ENCODE measurements at places on chromosomes 7 and 10.

DNA sequence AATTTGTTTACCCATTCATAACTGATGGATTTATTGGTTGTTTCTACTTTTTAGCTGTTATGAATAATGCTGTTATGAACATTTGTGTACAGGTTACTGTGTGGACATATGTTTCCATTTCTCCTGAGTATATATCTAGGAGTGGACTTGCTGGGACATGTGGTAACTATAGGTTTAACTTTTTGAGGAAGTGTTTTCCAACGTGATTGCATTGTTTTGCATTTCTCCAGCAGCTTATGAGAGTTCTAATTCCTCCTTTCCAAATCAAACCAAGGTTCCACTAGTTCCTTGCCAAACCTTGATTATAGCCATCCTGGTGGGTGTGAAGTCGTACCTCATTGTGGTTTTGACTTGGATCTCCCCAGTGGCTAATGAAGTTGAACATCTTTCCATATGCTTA lies 2.6 kb upstream of the PRF1 start:
- DNase-seq: no peak

DNA sequence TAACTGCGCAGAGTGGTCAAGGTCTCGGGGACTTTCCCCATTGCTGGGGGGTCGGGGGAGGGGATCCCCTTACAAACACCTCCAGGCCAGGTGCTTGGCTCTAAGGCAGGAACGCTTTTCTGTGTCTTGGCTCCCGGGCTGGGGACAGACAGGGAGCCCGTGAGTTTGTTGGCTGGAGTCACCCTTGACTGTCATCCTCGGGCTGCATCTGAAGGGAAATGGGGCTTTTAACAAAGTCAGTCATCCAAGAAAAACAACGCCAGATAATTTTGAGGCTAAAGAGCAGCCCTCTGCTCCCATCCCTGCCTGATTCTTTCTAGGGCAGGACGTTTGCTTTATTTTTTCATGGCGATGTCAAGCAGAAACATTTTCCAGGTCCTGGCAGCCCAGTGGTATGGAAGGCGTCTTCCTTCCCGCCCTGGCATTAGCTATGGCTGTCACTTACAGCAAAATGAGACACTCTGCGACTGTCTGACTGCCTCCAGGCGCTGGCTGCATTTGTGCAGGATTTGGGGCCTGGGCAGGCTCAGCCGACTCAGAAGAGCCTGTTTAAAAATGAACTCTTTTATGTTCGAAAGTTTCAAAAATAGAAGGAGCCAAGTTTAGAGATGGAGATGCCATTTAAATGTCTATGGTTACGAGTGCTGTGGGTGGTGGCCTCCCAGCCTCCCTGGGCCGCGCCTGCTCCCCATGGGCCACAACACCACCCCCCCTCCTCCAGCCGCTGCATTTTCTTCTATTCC lies 54.7 kb upstream of the TNS3 start:
- no peak for DNase-seq

DNA sequence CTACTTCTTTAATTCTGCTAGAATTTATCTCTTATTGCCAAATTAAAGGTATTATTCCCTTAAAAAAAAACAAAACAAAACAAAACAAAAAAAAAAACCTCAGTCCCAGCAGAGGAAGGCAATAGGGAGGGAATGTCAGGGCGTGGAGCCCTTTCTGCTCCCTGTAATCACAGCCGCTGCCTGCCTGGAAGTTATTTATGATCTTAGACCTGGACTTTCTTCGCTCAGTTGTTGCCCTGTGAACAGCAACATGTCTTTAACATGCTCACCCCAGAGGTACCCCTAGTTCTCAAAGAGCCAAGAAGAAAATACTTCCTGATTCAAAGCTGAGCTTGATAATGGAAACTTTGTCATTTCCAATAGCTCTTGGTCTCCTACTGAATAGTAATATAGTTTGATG lies 7.7 kb downstream of the FAM180A start:
- no peak for DNase-seq

GRCh38 chr10:74290708-74291107 lies 139.7 kb downstream of the ADK start:
- no peak for DNase-seq

DNA sequence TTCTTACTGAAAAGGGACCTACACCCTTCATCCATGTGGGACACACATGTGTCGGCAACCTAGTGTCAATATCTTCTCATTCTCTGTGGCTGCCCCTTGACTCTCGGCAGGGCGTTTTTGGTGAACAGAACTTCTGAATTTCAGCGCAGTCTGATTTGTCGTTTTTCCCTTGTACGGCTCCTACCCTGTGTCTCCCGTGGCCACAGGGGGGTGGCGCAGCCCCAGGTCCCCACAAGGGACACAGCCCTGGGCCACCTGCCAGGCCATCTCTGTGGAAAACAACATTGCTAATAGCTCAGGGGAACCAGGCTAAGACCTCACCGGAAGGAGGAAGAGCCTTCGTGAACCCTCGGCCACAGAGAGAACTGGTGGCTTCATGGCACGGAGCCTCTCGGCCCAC lies 53.1 kb upstream of the NKX6-2 start:
- no peak for DNase-seq

DNA sequence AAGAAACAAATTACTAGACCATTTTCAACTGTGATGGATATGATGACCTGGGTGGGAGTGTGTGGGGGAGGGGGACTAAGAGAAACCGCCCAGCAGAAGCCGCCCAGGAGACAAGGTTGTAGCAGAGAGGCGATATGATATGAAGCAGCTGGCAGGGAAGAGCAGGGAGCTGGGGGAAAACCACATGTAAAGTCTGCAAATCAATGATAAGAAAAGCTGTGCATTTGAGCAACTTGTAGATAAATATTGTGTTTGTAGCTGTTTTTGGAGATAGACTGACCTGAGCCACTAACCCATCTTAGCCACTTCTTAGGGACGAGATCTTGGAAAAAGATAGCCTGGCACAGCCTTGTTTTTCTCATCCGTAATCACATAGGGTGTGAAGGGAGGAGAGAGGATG lies 252.6 kb downstream of the SEC23IP start:
- no peak for DNase-seq

- DNase-seq: no peak
These were observed 137.4 kb upstream of the GRB10 start for GRCh38 chr7:50920031-50920635.

- no peak for DNase-seq
These were observed 2.6 kb downstream of the NRG3 start for GRCh38 chr10:81877596-81877995.

DNA sequence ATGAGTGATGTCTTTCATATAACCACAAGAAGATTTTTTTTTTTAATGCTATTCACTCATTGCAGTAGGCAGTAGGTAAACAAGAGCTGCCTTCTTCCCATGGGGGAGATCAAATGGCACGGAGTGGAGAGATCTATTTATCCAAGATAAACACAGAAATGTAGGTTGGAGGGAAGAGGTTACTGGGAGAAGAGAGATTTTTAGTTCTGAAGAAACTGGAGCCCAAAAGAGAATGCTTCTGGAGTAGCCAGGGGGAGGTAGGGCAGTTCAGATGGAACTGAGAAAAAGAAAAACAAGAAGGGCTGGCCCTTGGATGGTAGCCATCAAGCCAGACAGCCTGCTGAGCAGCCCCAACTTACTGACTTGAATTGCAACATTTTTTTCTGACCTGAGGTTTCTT lies 270.1 kb upstream of the TPK1 start:
- DNase-seq: no peak

DNA sequence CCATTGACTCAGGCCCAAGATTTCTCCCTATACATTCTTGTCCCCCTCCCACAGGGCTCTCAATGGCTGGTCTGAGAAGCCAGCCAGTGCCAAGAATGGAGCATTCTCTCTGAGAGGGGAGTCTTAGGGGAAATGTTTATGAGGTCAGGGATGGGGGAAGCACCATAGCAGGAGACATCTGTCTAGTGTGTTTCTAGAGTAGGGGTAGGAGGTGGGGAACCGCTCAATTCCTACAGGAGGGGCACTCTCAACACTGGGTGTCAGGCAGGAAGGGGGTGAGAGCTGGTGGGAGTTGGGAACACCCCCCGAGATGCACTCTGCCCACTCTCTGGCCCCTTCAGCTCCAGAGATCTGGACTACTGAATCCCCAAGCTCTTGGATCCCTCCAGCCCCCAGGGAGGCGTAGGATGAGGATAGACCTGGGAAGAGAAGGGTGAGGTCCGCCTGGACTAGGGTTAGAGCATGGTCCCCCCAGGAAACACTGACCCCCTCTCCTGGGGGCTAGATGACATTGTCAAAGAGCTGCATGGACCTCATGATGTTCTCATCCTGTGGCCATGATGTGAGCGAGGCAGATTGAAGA lies 8.7 kb upstream of the OGA start:
- DNase-seq: no peak

GRCh38 chr10:45473126-45473525 lies 99.1 kb downstream of the ALOX5 start:
- DNase-seq: no peak

GRCh38 chr10:96746503-96746902 lies 26.2 kb upstream of the PIK3AP1 start:
- DNase-seq: no peak

GRCh38 chr7:141313896-141314295 lies 237.3 kb upstream of the AGK start:
- no peak for DNase-seq

All from GM12864 (cell line).